ENCODE measurements at places on chromosomes 4 and X. TPM values are rescaled to one million over a fixed set of nuclear protein-coding genes. Genes with fewer than 3 reads are reported as not detected.

DNA sequence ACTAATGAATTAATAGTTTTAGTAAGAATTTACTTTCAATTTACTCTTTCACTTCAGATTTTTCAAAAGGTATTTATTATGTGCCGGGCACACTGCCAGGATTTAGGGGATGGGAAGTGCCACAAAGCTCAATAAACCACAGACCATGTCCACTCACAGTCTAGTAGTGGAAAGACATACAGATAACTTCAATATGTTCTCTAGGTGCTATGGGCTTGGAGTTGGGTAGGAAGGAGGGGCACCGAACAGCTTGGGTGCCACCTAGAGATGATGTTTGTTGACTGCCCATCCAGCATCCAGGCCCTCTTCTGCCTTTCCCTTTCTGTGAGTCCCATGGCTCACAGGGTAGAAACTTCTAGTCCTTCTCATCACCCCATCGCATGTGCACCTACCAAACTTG is 17.8 kb downstream of the MFAP3L start:
- DNase-seq, result no peak

- DNase-seq, result no peak
Observed at GRCh38 chr4:1170156-1170975, 2.0 kb downstream of the SPON2 start.

DNA sequence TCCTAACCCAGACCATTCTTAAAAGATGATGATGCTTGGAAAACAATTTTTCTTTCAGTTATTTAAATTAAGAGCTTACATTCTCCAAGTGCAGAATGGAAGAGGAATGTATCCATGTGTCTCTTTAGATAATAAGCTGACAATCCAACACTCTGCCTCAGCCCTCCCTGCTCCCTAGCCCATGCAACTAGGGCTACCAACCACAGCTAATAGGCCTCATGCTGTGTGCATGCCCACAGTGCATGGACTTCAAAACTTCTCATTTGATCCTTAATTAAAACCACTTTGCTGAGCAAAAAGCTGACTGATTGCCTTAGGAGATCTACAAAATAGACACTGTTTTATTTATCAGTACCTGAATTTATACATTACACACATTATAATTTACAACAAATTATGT is 473.9 kb downstream of the GALNTL6 start:
- DNase-seq, result no peak

DNA sequence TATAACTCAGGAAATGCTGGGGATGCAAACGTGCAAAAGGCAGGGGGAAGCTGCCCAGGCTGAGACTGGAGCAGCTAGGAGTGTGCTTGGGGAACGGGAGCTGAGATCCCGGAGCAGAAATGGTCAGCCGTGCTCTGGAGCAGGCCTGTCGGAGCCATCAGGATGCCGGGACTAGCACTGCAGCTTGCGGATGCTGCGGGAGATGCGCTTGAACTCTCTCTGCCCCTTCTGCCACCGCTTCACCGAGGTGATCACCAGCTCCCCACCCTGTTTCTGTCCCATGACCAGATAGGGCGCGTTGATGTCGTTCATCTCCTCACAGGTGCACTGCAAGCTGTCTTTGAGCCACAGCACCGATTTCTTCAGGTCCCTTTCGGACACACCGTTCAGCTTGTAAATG is 7.6 kb downstream of the SFRP2 start:
- no peak for DNase-seq

ARR3 gene
- total RNA-seq, result not detected

CFAP99 gene
- total RNA-seq, result 0.11 TPM

MXRA5 gene
- total RNA-seq, result not detected

Data from activated naive CD8-positive, alpha-beta T cell treated with anti-CD3 and anti-CD28 coated beads, Interleukin-2, amount 10 ng/mL, durations not matched to agents 7 days and 5 days (primary cell).